Muscle of leg (tissue), 16 donors: ENCODE measurements at places on chromosomes 3 and 15. TPM values are rescaled to one million over a fixed set of nuclear protein-coding genes. Genes with fewer than 3 reads are reported as not detected.

GOLGA8S gene
- total RNA-seq: 0.18 TPM

ATP13A4 gene
- 0.62 TPM for total RNA-seq

EFHB gene
- total RNA-seq: 0.89 TPM

DNA sequence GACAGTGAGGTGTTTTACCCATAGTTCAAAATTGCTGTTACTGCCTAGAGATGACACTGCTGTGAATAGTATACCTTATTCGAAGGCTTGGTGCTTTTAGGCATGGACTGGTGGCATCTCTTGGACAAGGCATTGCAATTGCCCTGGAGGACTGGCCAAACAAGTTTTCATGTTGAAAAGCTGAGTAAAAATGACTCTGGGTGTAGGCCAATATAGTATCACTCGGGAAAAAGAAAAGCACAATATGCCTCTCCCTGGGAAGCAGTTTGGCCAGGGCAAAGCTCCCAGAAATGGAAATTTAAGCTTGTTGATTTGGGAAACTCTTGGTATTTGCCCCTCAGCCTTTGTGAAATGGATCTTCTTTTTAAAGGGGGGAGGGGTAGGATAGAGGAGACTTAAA is 54.8 kb downstream of the ZNF609 start:
- DNase-seq: no peak

DNA sequence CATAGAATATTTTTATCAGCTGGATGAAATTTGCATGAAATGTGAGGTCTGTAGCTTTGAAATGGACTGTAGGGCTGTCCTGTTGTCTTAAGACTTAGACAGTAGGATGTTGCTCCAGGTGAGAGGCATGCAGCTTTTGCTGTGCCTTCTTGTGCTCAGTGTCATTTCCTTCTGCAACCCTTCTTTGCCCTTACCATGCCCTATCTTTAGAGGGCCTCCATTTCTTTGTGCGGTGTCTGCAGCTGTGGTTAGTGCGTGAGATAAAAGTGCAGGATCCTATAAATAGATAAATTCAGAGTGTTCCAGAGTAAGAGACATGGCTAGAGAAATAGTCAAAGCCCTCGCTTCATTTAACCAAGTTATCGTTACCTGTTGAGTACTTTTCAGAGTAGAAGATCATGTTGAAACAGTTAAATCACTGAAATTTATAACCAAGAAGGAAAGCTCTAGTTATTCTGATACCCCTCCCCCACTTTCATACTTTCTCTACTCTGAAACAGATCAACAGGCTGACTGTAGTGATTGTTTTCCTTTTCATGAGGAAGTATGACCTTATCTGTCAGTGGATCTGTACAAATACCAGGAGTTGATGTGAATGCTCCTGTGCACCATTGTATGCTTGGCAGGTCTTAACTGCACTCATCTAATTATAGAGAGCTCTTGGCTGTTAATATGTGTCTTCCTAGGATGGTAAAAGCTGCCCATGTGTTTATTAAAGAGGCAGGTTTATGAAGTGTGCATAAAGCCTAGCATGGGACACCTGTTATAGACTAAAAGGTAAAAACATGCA is 18.2 kb downstream of the EIF3J start:
- no peak for DNase-seq

DNA sequence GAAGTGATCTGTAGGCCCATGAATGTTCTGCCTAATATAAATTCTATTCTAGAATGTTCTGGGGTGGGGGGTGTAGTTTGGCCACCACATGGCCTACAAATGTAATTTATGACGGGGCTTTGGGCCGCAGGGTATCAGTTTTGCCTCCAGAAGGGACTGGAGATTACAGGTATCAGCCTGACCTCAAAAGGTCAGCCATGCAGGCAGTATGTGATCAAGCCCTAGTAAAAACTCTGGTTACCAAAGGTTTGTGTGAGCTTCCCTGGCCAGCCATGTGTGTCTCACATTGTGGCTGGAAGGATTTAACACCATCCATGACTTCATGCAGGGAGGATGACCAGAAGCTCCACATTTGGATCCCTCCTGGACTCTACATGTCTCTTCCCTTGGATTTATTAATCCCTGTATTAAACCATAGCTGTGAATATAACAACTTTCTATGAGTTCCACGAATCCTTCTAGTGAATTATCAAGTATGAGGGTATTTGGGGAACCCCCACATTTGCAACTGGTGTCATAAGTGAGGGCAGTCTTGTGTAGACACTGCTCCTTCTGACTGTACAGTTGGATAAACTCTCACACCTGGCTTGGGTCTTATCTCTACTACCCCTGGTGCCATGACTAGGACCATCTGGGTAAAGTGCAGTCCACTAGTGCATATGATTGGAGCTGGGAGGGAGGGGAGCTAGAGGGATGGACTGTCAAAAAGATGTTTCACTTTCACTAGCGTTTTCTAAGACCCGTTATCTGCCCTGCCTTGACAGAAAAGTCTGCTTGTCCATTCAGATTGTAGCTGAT is 50.0 kb upstream of the RFX7 start:
- DNase-seq: no peak

ARHGEF26 gene
- 13.3 TPM for total RNA-seq

CYP1A2 gene
- total RNA-seq: not detected

DNA sequence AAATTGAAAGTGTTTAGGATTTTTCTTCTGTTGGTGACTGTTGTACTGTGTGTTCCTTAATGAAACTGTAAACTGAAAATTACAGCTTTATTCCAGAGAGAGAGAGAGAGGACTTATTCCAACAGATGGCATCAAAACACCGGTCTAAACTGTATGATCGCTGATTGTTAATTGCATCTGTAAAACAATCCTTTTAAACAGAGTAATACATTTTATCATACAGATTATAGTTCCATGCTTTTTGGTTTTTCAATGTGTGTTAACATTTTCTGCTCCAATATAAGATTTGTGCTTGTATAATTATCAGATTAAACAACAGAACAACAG is 289.7 kb upstream of the DNAJC19 start:
- no peak for DNase-seq

TRAT1 gene
- total RNA-seq: 0.09 TPM

DNA sequence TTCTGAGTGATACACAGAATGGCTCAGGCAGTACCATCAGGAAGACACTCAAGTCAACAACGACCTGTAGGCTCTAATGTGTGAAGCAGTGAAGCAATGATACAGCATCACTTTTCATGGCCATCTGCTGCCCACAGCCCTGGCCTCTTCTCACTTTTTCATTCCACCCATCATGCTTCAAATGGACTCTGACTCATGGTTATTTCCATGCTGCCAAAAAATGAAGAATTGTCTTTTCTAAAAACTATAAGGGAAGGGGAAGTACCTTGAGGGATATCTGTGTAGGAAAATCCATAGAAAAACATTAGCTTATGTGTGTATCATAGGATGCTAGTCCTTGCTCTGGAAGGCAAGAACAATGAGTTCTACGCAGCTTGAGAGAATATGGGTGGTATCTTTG is 11.5 kb downstream of the HGD start:
- DNase-seq: no peak

DNA sequence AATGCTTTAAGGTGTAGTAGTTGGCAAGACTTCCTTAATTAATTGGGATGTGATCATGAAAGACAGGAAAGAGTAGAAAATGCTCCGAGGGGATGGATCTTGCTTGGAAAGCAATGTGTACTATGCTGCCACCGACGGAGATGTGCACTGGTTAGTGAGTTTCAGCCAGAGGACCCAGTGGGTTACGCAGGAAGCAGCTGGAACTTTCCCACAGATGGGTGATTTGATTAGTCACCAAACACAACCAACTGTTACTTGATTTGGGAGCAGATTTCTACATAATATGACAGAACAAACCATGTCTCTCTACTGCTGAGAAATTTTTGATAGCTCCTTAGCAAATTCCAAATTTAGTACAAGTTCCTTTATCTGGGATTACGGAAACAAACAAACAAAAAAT is 245.4 kb upstream of the MCTP2 start:
- peak; percentile 28 for DNase-seq

DNA sequence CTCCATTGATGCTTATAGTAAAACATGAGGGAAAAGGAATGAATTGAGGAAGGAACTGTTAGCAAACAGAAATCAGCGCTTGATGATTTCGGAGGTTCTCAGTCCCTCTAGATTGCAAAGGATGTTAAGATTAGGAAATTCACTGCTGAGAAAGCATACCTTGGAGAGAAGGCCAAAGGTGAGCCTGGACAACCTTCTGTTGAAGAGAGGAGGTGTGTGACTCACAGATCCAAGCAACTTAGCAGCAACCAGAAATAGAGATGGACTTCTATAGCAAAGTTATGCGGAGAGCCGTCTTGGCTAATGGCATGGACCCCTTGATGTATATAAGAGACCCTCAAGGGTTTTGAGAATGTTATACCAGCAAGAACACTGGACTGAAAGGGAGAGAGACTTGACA is 114.3 kb downstream of the EEFSEC start:
- no peak for DNase-seq

SPSB4 gene
- total RNA-seq: 13.1 TPM
